ENCODE measurements at places on chromosomes 2 and 18.

- DNase-seq, result no peak
Measured at GRCh38 chr2:10920764-10921388, 9.1 kb downstream of the KCNF1 start.

GRCh38 chr18:13233787-13234783 lies 15.5 kb downstream of the LDLRAD4 start:
- no peak for DNase-seq

- no peak for DNase-seq
Measured at GRCh38 chr2:182895169-182895568, 28.7 kb upstream of the FRZB start.

DNA sequence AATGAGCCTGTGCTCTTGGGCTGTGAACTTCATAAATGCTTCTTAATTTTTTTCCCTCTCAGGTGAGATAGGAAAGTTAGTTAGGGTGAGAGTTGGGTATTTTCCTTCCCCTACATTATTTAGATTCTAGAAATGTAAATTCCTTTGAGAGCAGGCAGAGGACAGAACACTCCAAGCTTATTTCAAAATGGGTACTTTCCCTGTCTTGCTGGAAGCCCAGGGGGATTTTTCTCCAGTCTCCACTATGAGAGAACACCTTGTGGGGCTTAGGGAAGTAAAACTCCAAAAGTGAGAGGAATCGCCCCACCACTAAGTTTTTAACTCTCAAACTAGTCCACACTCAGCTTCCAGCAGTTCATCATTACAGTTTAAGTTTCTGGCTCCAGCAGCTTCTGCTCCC lies 253.2 kb upstream of the CTAGE1 start:
- no peak for DNase-seq

GRCh38 chr2:7131261-7131660 lies 214.0 kb downstream of the RNF144A start:
- DNase-seq, result no peak

DNA sequence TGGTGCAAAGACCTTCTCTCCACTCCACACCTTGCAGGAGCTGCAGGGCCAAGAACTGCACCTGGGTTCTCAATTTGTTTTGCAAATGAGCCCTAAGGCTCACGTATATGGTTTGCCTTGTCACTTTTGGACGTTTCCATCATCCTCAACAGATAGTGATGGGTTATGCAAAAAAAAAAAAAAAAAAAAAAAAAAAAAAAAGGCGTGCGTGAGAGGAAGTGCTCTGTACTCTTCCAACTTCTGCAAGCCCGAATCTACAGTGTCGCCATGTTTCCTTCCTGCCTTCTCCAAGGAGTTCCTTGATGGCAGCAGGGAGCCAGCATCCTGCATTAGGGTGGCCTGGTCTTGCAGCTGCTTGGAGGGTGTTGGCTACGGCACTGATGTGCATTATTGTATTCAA lies 4.0 kb upstream of the INHBB start:
- DNase-seq, result no peak

DNA sequence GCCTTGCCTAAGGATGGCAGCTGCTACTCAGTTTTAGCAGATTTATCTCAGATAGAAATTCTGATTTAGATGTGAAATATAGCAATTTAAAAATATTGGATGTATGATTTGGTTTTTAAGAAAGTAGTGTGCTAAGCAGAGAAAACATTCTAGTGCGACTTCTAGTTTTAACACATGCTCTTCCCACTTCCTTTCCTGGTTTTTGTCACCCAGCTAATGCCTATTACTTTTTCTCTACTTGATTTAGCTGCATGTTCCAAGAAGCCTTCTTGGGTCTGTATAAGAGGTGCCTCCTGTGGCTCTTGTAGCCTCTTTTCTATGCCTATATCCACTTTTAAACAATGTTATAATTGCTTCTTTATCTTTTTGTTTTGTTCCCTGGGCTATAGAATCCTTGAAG lies 53.0 kb downstream of the GPD2 start:
- no peak for DNase-seq
